Myocyte (in vitro differentiated cells): ENCODE measurements at places on chromosomes 12 and 14. TPM values are rescaled to one million over a fixed set of nuclear protein-coding genes. Genes with fewer than 3 reads are reported as not detected.
A peak's percentile ranks its signal among the peaks of the same experiment; 100 is the strongest.

GRCh38 chr14:70257526-70257925 is 68.8 kb upstream of the SLC8A3 start:
- DNase-seq = peak; percentile 31

- DNase-seq = peak; percentile 6
These were observed 130.8 kb downstream of the LLPH start for GRCh38 chr12:65999564-66000280.

DNA sequence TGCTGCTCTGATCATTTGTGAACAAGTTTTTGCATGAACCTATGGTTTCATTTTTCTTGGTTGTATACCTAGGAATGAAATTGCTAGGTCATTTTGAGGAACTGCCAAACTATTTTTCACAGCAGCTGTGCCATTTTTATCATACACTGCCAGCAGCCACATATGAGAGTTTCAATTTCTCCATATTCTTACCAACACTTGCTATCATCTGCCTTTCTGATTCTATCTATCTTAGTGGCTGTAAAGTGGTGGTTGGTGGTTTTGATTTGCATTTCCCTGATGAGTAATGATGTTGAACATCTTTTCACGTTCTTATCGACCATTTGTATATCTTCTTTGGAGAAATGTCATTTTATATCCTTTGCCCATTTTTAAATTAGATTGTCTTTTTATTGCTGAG is 146.1 kb downstream of the C12orf75 start:
- no peak for DNase-seq

Gene ATF1
- total RNA-seq = 19.2 and 27.3 TPM in 2 replicates
